Panc1 (cell line): ENCODE measurements at places on chromosomes 3 and 15. TPM values are rescaled to one million over a fixed set of nuclear protein-coding genes. Genes with fewer than 3 reads are reported as not detected.

The FEZF2 gene
- not detected for total RNA-seq

DNA sequence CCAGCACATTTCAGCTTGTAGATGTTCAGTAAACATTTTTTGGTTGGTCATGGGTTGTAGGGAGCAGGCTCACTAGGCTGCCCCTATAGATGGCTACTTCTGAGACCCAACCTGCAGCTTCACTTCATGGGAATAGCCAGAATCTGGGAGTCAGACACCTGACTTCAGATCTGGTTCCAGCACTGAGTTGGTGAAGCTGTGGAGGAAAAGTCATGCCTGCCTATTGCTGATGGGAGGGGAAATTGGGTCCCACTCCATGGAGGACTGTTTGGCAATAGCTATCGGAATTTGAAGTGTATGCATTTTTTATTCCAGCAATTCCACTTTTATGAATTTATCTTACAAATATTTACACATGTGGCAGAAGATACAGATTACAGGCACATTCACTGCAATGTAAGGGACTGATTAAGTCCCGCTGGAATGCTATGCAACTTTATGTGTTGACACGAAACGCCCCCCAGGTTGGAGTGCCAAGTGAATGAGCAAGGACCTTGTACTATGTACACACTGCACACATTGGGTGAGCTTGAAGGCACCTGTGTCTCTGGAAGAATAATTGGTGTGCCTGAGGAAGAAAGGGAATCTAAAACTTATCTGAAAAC lies 7.8 kb upstream of the CCR1 start:
- H3K4me3 ChIP-seq = no peak overlapping the region
- H3K27me3 ChIP-seq = no peaks in the 10 kb centered on the region

DNA sequence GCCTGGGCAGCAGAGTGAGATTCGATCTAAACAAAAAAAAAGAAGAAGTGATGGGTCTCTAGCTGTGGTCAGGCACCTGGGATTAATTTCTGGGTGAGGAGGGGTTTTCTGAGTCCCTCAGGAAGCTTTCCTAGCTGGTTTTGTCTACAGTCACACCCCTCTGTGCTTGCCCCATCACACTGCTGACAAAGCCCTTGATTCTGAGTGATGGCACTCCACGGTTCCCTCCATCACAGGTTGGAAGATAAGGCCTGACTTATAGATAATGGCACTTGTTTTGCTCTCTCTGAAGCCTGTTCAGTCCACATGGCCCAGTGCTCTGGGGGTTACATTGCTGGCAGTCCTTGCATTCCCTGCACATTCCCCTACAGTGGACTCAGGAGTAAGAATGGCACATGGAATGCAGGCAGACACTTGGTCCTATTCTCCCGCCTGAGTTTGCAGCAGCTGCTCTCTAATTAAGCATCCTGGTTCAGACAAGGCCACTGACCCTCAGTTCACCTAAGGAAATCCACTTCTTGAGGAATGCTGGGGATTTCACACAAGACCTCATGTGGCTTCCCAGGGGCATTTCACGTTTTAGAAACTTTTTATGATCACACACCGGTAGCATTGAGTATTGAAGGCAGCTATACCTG lies 81.0 kb upstream of the NMNAT3 start:
- H3K36me3 ChIP-seq = no peaks in the 10 kb centered on the region
- H3K27me3 ChIP-seq = no peaks in the 10 kb centered on the region
- H3K27ac ChIP-seq = no peak overlapping the region
- DNase-seq = no peak
- no peaks in the 10 kb centered on the region for H3K4me1 ChIP-seq
- H3K4me3 ChIP-seq = no peak overlapping the region

DNA sequence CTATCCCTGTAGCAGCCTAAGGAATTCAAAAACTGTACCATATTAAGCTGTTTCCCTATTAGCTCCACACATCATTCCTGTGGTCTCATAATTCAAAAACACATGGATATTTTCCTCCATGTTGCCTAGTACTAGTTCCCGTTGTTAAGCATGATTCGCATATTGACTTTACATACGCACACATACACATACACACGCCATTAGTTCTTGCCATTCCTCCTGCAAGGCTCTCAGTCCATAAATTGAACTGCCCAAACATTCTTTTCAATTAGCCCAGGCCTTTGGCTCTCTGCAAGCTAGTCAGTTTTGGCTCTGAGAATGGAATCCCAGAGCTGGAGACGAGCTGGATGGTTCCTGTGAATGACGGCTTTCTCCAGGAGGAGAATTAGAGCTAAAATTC lies 57.2 kb upstream of the RAD18 start:
- no peak overlapping the region for H3K4me3 ChIP-seq
- H3K27me3 ChIP-seq = peaks cover 2% of the 10 kb centered on the region; the same call in 1 of the 2 replicates

DNA sequence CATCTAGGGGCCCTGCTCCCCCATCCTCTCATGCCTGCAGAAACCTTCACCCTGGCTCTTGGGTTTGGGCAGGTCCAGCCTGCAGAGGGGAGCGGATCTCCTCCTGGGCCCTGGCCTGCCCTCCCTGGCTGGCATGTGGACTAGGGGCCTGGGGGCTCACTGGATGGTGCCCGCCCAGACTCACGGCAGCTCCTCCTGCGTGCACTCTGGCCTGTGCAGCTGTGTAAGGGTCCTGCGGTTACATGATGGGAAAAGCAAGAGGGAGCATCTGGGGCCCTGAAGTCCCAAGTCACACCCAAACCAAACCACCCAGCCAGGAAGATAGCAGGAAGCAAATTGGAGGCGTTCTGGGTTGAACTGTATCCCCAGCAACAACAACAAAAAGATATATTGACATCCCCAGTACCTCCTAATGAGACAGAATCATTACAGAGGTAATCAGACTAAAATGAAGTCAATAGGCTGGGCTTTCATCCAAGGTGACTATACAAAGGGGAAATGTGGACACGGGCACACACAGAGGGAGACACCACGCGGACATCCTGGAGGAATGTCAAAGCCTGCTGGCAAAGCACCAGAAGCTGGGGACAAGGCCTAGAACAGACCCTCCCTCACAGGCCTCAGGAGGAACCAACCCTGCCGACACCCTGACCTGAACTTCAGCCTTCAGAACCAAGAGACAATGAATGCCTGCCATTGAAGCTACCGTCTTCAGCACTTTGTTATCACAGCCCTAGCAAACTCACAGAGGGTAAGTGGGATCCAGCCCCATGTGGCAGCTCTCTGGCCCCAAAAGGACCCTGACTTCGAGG lies 10.4 kb upstream of the CLK3 start:
- no peaks in the 10 kb centered on the region for H3K27me3 ChIP-seq
- DNase-seq = no peak
- no peak overlapping the region for H3K4me3 ChIP-seq
- H3K4me1 ChIP-seq = no peaks in the 10 kb centered on the region
- H3K27ac ChIP-seq = no peak overlapping the region

DNA sequence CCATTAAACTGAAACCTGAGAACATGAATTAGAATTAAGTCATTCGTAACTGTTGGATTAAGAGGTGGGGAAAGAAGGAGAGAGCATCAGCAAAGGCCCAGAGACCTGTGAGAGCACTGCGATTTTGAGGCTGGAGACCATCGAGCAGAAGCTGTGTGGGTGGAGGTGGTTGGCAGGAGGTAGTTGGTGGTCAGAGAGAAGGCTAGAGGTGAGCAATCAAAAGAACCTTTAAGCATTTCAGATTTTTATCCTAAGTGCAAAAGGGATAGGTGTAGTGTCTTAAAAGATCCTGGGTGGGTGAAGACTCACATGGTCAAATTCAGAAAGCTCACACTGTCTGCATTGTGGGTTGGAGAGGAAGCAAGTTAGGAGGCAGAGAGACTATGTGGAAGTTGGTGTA lies 65.1 kb upstream of the TEX264 start:
- no peak overlapping the region for H3K4me3 ChIP-seq
- DNase-seq = no peak
- no peak overlapping the region for H3K27ac ChIP-seq
- no peaks in the 10 kb centered on the region for H3K36me3 ChIP-seq
- no peaks in the 10 kb centered on the region for H3K4me1 ChIP-seq

DNA sequence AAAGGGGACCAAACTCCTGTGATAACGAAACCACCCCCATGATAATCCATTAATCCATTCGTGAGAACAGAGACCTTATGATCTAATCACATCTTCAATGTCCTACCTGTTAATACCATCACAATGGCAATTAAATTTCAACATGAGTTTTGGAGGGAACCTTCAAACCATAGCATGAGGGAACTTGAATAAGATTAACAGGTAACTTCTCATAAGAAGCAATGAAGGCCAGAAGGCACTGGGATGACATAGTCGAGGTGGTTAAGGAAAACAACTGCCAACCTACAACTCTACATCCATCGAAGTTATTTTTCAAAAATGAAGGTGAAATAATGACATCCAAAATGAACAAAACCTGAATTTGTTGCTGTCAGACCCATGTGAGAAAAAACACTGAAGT lies 478.9 kb downstream of the EDEM1 start:
- no peak overlapping the region for H3K27ac ChIP-seq
- no peak overlapping the region for H3K4me3 ChIP-seq
- DNase-seq = no peak
- no peaks in the 10 kb centered on the region for H3K36me3 ChIP-seq
- no peaks in the 10 kb centered on the region for H3K4me1 ChIP-seq

DNA sequence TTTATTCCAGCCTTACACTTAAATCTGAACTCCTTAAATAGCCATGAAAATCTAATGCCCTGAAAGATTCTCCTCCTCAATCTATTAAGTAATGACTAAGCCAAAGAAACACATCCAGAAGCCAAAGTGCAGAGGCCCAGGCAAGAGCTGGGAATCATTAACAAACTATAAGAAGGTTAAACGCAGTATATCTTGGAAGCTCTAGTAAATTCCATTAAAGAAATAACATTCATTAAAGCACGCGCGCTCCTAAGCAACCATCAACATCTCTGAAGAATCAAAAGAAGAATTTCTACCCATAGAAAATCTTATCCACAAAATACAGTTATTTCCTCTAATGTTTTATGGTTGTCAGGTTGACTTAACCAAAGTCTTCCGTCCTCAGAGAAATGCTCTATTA lies 29.5 kb downstream of the MB21D2 start:
- no peaks in the 10 kb centered on the region for H3K27me3 ChIP-seq
- no peaks in the 10 kb centered on the region for H3K36me3 ChIP-seq
- peaks cover 92% of the 10 kb centered on the region for H3K4me1 ChIP-seq
- H3K27ac ChIP-seq = peak overlapping the region; percentile 80
- no peak for DNase-seq
- H3K4me3 ChIP-seq = no peak overlapping the region

- no peak overlapping the region for H3K27ac ChIP-seq
- no peaks in the 10 kb centered on the region for H3K27me3 ChIP-seq
- H3K4me3 ChIP-seq = no peak overlapping the region
- H3K36me3 ChIP-seq = peaks cover 20% of the 10 kb centered on the region
Observed at GRCh38 chr15:58924327-58924726, 9.2 kb downstream of the SLTM start.

GRCh38 chr3:34157491-34157890 lies 359.1 kb downstream of the PDCD6IP start:
- no peaks in the 10 kb centered on the region for H3K36me3 ChIP-seq
- no peak for DNase-seq
- no peaks in the 10 kb centered on the region for H3K27me3 ChIP-seq
- H3K4me1 ChIP-seq = no peaks in the 10 kb centered on the region

The FGF7 gene
- not detected for total RNA-seq

DNA sequence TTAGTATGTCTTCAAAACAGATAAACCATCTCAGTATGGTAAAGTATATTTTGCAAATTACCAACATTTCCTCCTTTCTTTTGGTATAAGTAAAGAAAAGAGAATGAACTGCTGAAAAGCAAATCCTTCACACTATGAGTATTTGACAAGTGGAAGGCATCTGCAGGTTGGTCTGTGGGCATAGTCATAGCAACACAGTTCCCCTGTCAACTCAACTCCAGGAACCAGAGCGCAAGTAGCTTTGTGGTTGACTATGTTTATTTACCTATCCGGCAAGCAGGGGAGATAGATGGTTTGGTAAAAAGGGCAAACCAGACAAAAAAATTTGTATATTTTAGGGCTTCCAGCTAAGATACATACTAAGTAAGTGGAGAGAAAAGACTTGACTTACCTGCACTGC lies 88.3 kb upstream of the PPIB start:
- H3K4me3 ChIP-seq = no peak overlapping the region
- H3K27me3 ChIP-seq = no peaks in the 10 kb centered on the region
- DNase-seq = no peak
- peaks cover 56% of the 10 kb centered on the region for H3K4me1 ChIP-seq

The CLDN1 gene
- total RNA-seq = 30.9 TPM

GRCh38 chr3:185729337-185730055 lies 95.3 kb downstream of the IGF2BP2 start:
- peak overlapping the region; percentile 40; the same call in 1 of the 2 replicates for H3K27ac ChIP-seq
- H3K4me3 ChIP-seq = no peak overlapping the region
- no peaks in the 10 kb centered on the region for H3K27me3 ChIP-seq
- peak; percentile 92 for DNase-seq
- peaks cover 61% of the 10 kb centered on the region for H3K4me1 ChIP-seq
